ENCODE measurements at places on chromosomes 16 and 17.

DNA sequence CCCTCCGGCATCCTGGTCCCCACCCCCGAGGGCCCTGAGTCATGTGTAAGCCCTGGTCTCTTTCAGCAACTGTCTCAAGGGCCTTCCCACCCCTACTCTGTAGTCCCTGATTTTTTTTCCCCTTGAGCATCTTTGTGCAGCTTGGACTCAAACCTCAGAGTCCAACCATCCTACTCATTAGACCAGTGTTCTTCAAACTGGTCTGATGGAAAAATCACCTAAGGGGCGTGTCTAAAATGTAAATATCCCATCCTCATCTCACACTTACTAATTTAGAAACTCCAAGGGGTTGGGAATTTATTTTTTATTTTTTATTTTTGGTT lies 624 bp downstream of the G6PC3 start:
- DNase-seq: no peak

- DNase-seq: no peak
Measured at GRCh38 chr17:18025945-18026776, 12.8 kb downstream of the ATPAF2 start.

DNA sequence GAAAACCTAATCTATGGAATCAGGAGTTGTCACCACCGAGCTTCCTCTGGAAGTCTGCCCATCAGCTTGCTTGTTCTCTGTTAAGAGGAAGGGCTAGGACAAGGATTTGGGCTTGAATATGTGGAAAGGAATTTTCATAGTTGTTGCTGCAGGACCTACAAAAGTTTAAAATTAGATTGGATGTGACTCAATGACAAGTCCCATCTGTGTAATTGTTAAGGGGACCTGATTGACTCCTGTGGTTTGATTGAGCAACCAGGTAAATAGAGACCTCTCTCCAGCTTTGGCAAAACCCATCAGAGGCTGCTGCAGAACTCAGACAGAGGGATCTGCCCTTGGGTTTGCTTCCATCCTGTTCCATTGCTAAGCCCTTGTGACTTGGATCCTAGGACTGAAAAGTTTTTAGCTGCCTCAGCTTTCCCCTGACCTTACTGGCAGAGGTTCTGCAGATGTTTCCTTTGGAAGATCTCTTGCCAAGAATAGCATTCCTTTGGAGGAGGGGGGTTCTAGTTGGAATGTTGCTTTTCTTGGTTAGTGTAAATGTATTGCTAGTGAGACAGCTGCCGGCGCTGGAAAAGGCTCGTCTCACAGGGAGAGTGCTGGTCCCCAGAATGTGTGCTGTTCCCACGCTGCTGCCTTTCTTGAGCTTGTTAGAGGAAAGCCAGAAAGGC lies 50.0 kb downstream of the SF3B3 start:
- peak; percentile 92 for DNase-seq

DNA sequence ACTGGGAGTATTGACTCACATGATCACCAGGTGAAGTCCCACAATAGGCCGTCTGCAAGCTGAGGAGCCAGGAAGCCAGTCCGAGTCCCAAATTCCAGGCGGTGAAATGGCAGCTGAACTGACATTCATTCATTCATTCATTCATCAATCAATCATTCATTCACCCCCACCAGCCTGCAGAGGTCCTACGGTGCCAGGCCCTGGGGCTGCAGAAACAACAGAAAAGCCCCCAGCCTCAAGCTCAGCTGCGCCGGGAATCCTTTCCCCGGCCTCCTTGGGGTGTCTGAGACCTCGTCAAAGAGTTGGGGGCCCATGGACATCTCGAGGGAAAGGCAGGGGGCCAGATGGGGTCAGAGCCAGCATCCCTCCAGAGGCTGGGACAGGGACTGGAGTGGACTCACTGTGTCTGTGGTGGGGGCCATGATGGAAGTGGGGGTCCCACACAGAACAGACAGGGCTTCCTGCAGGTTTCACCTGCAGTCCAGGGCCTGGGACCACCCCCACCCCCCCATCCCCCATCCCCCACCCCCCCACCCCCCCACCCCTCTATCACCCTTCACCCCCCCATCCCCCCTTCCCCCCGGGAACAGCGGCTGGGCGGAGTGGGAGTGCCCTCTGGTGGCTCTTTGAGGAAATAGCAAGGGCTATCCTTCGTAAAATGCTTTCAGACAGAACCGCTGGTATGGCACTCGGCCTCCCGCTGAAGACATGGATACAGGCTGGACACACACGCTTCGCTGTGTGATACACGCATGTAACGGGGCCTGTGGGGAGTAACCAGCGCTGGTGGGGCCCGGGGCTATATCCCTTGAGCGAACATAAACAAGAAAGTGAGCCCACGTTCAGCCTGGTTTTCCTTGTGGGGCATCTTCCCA lies 8.5 kb upstream of the ZC3H18 start:
- no peak for DNase-seq

- peak; percentile 58 for DNase-seq
Measured at GRCh38 chr16:53257001-53257400, 177.3 kb upstream of the RBL2 start.

DNA sequence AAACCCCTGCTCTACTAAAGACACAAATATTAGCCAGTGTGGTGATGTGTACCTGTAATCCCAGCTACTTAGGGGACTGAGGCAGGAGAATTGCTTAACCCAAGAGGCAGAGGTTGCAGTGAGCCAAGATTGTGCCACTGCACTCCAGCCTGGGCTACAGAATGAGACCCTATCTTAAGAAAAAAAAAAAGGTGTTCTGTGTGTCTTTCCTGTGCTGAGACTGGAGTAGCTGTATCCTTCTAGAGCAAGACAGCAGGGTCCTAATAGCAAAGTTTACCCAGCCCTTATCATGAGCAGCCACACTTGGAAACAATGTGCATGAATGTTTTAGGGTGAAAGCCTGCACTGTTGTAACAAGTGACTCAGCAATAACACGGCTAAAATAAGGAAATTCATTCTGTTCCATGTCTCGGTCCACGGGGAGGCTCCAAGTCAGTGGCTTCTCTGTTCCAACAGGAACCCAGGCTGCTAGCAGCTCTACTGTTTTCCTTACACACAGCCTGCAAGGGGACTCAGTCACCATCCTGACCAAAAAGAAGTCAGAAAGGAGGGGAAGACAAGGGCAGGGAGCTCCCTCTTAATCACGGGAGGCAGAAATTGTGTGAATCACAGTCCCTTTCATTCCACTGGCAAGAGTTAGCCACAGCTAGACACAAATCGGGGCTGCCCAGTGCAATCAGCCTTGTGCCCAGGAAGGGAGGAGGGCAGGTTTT lies 7.1 kb upstream of the SLC5A11 start:
- DNase-seq: no peak

- DNase-seq: no peak
Measured at GRCh38 chr17:77396610-77397009, 255.8 kb downstream of the SEC14L1 start.

DNA sequence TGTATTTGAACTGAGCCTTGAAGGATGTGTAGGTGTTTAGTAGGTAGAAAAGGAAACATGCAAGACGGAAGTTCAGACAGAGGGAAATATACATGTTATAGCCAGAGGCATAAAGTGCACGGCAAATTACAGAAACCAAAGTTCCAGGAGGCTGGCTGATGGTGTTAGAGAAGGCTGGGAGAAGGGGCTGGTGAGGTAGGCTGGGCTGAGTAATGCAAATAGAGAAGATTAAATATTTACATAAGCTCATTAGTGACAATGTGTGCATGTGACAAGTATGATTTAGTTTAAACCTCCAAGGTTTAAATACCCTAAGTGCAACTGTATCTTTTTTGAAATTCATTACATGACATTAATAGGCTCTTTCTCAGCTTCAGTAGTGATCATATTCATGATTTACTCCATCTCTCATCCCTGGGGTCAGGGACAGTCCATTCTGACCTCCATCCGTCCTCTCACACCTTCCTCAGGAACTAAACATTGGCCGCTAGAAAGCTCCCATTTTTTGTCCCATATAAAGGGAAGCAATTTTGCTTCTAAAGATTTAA lies 399.8 kb upstream of the SALL1 start:
- DNase-seq: no peak

GRCh38 chr17:80478487-80479245 lies 2.3 kb upstream of the NPTX1 start:
- DNase-seq: no peak

All from HS-5 (cell line).